ENCODE measurements at places on chromosomes 16 and 17.

DNA sequence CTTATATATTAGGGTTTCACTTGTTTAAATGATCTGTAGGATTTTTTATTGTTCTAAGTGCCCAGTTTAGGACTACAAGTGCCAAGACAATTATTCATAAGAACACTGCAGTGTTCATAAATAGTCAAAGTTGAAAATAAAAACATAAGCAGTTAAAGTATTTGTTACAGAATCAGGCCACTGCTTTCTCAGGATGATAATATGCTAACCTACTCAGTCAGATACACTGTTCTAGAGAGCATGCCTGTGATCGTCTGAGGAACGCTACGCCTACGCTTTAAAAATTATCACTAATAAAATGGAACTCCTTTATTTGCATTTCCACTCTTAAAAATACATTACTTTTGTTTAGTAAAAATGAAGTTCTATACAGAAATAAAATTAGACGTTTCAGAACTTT, 37.4 kb upstream of the TRAP1 start:
- DNase-seq, result no peak

DNA sequence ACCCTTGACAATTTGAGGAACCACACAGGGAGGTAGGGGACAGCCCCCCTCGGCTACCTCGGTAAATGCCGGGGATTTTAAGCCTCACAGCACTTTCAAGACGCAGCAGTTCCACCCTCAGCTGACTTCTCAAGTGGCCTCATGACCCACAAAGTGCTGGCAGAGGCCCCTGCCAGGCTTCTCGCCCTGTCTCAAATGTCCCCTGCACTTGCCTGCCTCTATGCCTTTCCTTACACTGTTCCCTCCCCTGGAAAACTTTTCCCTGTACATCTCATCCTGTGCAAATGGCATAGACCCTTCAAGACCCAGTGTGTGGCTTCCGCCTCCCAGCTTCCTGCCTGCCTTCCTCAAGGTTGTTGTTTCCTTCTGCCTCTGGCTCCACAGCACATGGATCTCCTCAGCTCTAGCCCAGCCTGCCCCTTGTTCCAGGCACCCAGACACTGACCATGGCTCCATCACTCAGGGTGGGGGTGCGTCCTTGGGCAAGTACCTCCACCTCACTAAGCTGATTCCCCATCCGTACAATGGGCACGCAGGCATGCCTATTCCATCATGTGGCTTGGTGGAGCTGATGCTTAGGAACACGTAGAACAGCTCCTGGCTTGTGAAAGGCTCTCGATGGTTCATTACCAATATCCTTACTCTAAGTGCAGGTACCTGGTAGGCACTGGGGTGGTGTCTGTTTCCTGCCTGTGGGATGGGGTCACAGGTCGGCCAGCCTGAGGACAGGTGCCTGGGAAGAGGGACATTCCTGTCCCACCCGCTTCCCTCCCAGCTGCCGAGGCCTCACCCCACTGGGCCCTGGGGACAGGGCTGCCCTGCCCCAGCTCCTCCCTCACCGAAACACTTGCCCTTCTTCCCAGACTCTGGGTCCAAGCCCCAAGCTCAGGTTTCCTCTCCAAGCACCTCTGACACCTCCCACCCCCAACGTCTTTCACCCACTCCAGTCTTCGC, 24.0 kb downstream of the MMP15 start:
- DNase-seq, result no peak

DNA sequence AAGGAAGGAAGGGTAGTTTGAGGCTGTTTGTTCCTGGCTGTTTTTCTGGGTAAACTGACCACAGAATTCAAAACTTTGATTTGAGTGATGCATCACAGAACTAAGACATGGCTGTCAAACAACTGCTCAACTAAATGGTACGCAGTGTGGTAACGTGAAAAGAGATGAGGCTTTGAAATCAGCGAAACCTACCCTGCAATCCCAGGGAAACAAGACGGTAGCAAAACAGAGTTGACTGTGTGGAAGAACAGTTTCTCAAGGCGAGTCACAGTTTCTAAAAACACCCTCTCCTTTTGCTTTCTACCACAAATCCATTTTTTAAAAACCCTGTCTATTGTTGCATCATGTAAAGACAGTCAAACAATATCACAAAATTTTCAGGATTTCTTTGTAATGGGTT, 156.0 kb upstream of the MAF start:
- no peak for DNase-seq

DNA sequence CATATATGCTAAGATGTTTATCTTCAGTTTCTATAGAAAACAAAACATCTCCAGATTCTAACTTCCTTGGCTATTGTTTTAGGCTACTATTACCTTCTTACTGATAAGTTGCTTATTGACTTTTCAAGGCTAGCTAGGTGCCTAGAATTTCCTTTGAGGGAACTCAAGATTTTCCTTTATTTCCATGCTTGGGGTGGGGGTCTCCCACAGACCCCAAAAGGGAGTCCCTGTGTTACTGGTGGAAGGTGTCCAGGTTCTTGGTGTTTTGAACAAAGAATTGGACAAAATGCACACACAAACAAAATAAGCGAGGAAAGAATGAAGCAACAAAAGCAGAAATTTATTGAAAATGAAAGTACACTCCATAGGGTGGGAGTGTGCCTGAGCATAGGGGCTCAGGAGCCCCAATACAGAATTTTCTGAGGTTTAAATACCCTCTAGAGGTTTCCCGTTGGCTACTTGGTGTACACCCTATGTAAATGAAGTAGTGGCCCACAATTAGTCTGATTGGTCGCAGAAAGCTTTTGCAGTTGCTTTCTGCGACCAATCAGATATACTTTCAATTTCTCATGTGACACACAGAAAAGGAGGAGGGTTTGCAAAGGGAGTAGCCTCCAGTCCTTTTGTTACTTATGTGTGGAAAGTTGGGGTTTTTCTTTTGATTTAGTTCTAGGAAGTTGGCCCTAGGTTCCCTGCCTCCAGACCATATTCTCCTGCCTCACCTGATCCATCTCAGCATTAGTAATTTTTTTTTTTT, 67.5 kb downstream of the MARF1 start:
- DNase-seq, result no peak

DNA sequence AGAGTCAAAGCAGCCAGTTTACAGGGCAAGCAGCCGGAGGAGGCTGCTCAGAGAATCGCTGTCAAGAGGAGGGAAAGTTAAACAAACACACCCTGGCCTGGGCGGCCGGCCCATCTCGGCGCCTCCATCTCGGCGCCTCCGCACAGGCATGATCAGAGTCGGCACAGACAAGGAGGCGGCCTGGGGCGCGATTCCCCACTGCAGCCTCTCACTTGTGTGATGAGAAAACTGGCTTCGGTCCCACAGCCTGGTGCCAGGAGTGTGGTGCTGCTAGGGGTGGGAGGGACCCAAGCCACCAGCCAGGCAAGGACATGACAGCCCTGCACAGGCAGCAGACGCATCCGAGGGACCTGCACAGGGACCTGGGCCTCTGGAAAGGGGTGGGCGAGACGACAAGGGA, 17.7 kb downstream of the SLC38A10 start:
- no peak for DNase-seq

GRCh38 chr17:50807009-50807408, 28.4 kb upstream of the WFIKKN2 start:
- DNase-seq, result no peak

GRCh38 chr17:16442141-16442540, 26.8 kb downstream of the TRPV2 start:
- no peak for DNase-seq

DNA sequence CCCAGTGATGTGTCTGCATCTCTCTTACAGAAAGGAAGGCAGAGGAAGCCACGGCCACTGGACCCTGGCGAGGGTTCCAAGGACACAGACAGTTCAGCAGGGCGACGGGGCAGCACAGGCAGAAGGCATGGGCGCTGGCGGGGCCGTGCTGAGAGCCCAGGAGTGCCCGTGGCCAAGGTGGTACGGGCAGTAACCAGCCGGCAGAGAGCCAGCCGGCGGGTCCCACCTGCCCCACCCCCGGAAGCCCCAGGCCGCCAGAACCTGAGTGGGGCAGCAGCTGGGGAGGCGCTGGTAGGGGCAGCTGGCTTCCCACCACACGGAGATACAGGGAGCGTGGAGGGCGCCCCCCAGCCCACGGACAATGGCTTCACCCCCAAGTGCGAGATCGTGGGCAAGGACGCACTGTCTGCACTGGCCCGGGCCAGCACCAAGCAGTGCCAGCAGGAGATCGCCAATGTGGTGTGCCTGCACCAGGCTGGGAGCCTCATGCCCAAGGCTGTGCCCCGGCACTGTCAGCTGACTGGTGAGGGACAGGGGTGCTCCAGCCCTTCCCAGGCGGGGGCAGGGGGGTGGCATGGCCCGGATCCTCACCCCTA, 7.8 kb downstream of the XYLT2 start:
- DNase-seq, result peak; percentile 11

GRCh38 chr16:11627822-11628457, 40.3 kb upstream of the SNN start:
- DNase-seq, result no peak

- no peak for DNase-seq
These were observed 24.3 kb upstream of the MLKL start for GRCh38 chr16:74724820-74725549.

GRCh38 chr17:9937901-9938300, 32.8 kb upstream of the RCVRN start:
- DNase-seq, result no peak

DNA sequence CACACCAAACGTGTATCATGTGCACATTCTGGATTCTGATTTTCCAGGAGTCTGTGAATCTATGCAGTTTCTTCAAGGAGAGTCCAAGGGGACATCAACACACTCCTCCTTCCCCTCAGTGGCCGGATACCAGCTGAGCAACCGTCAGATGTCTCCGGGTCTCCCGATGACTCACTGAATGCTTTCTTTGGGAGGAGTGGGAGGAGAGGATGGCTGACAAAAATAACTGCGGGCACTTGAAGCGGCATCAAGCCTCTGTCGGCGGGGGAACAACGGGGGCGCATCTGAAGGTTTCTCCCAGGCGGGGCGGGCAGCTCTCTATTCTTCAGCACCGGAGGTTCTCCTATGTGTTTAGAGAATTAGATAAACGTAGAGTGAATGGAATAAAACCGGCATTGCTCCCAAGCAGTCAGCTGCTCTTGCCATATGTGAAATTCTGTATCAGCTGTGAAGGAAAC, 24.6 kb upstream of the LRRC75A start:
- no peak for DNase-seq
